ENCODE measurements at places on chromosomes 16 and 17.

- no peak for DNase-seq
These were observed 29.9 kb downstream of the BAIAP2 start for GRCh38 chr17:81064678-81065475.

DNA sequence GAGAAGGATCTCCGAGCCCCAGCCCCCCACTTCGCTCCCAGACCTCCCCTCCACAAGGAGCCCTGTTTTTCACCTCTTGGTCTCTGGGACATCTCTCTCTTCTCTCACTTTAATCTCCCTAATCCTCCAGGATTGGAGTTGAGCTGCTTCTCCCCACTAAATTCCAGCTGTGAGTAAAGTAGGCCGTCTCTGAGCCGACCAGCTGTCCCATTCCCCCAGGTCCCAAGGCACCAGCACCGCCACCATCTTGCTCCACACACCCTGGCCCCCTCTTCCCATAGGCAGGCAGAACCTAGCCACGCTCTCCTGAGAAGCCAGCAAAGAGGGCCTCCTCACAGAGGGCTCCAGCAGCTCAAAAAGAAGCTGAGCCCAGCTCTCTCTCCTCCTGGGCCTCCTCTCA, 878 bp downstream of the DLG4 start:
- no peak for DNase-seq

DNA sequence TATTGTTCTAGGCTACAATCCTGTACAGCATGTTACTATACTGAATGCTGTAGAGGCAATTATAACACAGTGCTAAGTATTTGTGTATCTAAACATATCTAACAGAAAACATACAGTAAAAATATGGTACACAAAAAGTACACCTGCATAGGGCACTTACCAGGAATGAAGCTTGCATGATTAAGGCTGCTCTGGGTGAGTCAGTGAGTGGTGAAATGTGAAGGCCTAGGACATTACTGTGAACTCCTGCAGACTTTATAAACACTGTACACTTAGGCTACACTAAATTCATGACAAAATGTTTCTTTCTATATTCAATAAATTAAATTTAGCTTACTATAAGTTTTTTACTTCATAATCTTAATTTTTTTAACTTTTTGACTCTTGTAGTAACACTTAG, 37.1 kb downstream of the AMFR start:
- no peak for DNase-seq

DNA sequence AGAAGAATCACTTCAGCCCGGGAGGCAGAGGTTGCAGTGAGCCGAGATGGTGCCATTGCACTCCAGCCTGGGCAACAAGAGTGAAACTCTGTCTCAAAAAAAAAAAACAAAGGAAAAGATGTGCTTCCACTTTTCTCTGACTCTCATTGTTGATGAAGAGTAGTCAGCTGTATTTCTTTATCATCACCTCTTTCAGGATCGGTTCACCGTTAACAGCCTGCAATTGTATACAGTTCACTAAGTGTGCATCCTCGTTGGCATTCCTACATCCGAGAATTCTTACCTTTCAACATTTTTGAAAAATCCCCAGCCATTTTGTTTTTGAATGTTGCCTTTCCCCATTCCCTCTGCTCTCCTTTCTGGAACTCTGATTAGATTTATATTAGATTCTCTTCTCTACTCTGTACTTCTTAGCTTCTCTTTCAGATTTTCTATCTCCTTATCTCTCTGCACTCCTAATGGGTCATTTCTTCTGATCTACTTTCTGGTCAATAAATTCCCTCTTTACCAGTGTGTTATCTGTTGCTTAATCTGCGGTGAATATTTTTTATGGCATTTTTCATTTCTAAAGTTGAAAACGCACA, 26.9 kb upstream of the ZC3H18 start:
- DNase-seq = no peak

DNA sequence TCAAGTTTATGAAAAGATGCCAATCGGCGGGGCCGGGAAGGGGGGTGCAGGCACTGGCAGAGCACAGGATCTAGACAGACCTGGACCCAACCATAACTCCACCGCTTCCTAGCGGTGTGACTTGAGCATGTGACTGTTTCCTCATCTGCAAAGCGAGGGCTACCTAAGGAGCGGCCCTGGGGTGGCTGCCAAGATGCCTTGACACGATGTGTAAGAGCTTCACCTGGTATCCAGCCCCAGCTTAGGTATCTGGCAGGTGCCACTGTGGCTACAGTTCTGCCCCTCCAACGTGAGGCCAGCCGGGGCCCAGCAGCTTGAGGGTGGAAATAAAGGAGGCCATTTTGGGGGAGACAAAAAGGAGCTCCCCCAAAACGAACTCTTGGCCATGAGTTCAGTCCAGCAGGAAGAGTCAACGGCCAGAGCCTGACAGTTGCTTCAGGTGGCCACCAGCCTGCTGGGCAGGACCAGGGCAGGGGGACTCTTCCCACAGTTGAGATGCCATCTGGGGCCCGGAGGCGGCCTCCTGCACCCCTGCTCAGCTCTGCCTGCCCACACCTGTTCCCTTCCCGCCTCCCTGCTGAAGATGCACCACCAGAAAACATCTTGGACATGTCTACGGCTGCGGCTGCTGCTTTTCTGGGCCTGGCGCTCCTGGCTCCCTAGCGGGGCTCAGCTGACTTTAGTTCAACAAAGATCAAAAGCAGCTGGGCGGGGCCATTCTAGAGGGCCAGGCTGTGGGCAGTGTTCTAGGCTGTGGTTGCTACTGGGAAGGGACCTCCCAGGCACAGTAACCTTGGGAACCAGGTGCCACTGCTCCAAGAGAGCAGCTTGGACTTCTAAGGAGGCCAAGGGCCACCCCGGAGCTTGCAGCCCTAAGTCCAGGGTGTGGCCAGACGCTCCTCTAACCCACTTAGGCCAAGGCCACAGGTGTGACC, 3.4 kb upstream of the MTSS2 start:
- DNase-seq = no peak

- no peak for DNase-seq
These were observed 34.8 kb downstream of the CMTM3 start for GRCh38 chr16:66639091-66639885.

GRCh38 chr16:54510685-54511221, 224.2 kb upstream of the IRX3 start:
- no peak for DNase-seq

DNA sequence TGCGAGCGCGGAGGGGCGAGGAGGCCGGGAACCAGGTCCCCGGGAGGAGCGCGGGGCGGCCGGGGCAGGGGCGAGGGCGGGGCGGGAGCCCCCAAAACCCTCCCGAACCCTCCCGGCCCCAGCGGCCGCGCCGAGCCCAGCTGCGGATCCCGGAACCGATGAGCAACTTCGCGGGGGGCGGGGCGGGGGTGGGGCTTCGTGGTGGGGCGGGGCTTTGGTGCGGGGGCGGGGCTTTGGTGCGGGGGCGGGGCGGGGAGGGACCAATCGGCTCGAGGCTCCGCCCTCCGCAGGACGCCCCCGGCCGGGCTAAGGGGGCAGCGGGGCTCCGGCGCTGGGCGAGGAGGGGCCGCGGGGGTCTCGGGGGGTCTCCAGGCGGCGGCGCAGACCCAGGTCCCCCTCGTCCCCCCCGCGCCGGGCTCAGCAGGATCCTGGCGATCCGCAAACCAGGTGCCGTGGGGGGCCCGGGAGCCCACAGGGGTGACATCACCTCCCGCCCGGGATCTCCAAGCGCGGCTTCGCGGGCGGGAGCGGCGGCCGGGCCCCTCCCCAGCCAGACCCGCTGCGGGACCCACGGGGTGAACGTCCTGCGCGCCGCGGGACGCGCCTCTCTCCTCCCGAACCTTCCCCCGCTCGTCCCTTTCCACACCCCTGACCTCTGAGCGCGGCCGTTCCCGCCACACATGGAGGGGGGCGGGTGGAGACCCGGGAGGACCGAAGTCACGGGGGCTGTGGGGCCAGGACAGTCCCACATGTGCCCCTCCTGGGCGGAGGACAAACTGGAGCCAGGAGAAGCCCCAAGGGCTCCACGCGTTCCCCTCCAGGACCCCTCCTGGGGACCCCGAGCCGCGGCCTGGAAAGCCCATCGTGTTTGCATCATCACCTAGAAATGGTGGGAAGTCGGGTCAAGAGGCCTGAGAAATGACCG, at the start of gene ABR:
Gene ABR, minus strand, starts transcription at position 164 of the 925 bp plus-strand sequence. CDS start 254 bp downstream, outside the sequence.
- DNase-seq = no peak

- no peak for DNase-seq
These were observed 18.1 kb downstream of the SOCS3 start for GRCh38 chr17:78341559-78342448.

DNA sequence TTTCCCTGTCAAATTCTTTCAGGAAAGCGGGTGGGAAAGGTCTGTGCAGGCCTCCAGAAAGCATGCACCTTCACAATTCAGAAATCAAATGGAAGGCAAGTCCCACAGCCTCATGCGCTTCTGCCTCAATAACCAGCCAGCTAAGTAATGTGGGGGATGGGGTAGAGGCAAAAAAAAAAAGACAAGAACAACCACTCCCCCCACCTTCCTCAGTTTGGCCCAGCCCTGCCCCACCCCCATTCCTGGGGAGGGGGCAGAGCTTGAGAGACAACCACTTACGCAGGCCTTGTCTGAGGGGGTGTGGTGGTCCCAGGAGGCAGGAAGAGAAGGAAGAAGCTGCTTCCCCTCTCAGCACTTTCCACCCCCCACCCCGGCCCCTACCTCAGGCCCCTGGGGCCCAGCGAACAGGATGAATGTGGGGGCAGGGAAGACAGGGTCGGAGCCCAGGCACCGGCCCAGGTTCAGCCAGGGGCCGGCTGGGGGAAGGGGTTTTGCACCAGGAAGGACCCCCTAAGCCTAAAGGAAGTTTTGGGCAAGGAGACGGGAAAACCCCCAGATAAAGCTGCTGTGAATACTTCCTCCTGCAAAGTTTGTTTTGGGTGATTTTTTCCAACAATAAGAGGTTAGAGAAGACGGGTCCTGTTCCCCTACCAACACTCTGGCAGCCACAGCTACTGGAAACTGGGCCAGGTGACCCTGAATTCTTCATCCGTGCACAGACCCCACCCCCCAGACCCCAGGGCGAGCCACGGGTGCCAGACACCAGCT, 1.2 kb downstream of the JUP start:
- no peak for DNase-seq

DNA sequence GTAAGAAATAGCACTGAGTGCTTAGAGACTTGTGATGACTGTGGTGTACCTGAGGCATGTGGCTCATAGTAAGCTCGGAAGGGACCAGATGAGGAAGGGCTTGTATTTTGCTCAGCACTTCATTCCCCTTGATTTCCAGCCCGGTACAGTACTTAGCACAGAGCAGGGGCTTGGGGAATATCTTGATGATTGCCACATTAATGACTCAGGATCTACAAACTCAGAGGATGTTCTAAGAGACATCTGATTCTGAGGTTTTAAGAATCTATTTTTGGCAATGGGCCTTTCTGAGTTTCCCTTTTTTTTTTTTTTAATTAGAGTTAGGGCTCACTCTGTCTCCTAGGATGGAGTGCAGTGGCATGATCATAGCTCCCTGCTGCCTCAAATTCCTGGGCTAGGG, 9.1 kb downstream of the ASPHD1 start:
- no peak for DNase-seq

GRCh38 chr17:35745246-35745645, 7.8 kb downstream of the GAS2L2 start:
- no peak for DNase-seq

DNA sequence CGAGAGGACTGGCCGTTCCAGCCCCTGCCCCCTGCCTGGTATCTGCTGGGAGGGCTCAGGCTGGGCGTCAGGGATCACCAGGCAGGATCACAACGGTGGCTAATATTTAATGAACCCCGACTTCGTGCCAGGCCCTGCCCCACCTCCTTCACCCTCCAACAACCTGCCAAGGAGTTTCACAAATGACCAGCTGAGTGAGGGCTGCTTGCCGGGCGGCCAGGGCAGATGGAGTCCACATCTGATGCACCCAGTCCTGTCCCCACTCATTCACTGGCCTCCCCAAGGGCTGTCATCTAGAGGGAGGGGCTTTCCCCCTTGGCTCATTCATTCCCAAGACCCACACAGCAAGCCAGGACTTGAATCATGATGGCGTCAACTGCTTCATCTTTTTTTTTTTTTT, 17.5 kb downstream of the UBALD1 start:
- no peak for DNase-seq

DNA sequence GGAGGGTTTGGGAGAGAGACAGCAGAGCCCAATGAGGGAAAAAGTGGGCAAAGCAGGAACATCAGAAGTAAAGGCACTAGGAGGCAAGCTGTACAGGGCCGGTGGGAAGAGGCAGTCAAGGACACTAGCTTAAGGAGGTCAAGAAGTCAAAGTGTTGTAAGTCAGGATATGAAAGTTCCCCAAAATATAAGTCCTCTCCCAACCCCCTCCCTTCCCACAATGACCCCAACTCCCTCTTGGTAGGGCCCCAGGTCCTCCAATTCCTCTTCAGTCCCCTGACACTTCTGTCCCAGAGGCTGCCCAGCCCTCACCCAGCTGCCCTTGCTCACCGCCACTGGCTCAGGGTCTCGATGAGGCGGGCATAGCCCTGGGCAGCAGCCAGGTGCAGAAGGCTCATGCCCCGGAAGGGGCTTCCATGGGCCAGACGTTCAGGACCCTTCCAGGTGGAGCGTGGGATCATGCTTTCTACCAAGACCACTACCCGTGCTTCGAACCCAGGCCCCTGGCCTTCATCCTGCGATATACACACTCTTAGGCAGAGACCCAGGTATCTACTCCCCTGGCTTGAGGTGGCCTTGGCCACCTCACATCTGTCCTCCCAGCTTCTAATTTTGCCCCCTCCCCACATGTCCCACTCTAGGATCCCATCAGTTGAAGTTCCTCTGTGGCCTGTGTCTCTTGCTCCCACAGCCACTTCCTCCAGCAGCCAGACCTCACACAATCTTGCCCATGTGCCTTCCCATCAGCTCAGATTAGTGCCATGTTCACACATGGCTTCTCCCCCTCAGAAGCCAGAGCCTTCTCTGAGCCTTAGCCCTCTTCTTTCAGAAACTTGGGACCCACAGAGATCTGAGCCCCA, 5.9 kb upstream of the SPAG7 start:
- DNase-seq = no peak

Data from activated T-cell treated with anti-CD3 and anti-CD28 coated beads for 24 hours (primary cell).